ENCODE measurements at places on chromosomes 2 and 18.

- DNase-seq, result no peak
Observed at GRCh38 chr2:104043864-104044263, 810.1 kb upstream of the POU3F3 start.

- no peak for DNase-seq
Observed at GRCh38 chr2:221463241-221463896, 108.7 kb downstream of the EPHA4 start.

DNA sequence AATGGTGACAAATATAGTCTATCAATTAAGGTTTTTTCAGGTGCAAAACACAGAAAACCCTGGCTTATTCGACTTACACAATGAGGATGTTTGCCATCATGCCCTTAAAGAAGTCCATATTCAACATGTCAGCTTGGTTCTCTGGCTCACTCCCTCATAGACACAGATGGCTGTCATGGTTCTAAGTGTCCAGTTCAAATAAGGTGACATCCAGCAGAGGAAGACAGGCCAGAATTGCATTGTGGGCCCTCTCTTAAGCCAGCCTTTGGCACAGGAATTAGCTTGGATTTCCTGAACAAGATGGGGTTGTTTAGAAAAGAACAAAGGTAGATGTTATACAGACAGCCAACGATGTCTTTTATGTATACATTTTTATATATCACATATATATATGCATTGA, 18.7 kb upstream of the SLC1A4 start:
- DNase-seq, result no peak

DNA sequence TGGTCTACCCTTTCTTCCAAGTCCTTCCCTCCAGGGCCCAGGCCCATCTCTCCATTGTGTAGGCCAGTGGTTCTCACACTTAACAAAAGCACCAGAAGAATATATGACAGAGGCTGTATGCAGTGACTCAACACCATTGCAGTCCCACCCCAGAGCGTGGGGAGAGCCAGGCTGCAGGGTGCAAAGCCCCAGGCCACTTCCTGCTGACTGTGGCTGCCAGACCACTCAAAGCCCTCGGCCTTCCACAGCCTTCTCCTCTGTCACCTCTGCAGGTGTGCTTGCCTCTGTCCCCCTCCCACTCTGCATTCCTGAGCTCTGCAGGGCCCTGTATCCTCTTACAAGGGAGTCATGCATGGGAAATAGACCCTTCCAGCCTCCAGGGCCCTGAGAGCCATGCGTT, 40.4 kb upstream of the ARHGEF4 start:
- DNase-seq, result no peak

GRCh38 chr18:12630136-12630535, 27.8 kb downstream of the SPIRE1 start:
- no peak for DNase-seq

DNA sequence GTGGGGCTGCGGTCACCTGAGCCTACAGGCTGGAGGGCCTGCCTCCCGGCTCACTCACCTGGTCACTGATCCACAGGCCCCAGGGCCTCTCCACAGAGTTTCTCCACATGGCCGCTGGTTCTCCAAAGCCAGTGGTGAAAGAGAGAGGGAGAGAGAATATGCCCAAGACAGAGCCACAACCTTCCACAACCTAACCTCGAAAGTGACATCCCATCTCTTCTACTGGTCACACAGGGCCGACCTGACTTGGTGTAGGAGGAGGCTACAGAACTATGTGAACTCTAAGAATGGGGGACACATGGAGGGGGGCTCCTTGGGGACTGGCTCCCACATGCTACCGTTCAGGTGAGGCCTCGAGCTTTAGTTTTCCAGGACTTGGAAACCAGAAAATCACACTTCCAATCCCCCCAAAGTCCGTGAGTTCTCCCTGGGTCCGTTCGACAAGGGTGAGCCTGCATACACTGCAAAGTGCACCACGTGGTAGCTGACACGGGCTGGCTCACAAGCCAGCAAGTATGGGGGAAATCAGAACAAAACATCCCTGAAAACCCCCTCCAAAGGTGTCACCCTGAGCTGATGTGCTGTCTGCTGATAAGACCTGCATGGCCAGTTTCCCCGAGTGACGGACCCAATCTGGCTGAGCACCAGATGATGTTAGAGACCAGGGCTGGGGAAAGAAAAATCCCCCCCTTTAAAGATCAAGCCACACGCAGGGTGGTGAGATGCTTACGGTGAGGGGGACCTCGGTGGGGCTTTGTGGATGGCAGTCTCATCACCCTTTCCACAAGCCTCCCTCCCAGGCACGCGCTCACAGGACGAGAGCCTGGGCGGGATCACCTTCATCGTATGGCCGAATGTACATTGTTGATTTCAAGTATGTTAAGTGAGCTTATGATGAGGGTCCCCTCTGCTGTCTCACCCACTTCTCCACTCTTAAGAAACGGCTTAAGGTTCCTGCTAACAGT, 54.2 kb upstream of the SEMA4C start:
- no peak for DNase-seq

DNA sequence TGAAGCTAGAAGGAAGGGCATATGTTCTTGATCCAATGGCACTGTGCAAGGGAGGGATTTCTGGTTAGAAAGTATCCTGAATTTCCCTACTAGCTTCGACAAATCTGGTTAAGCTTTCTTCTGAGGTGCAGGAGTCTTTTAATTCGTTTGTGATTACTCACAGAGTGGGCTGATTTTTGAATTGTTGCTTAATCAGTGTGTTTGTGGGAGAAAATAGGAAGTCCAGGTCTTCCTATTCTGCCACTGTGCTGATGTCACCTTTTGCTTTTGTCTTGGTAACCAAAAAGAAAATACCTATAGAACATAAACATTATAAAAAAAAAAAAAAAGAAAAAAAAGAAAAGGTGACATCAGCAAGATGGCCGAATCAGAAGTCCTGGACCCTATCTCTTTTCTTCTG, 1008.6 kb downstream of the TSN start:
- DNase-seq, result no peak

- no peak for DNase-seq
Observed at GRCh38 chr2:127621981-127622431, 23.9 kb upstream of the GPR17 start.

Data from NCI-H1436 (cell line).